Pericardium fibroblast (primary cell): ENCODE measurements at places on chromosomes 13 and 19. TPM values are rescaled to one million over a fixed set of nuclear protein-coding genes. Genes with fewer than 3 reads are reported as not detected.

The NR2C2AP gene
- total RNA-seq, result 2.1 and 2.8 TPM in 2 replicates

The C19orf33 gene
- 1.5 and 1.6 TPM in 2 replicates for total RNA-seq

The IGFL3 gene
- not detected in 2 replicates for total RNA-seq

The ZNF30 gene
- 0.94 and 17.9 TPM in 2 replicates for total RNA-seq

The IL4I1 gene
- total RNA-seq, result not detected in 2 replicates

The ZBTB32 gene
- not detected in 2 replicates for total RNA-seq

The ZNF714 gene
- total RNA-seq, result 4.6 and 5.5 TPM in 2 replicates

The ING1 gene
- total RNA-seq, result 7.7 and 9.5 TPM in 2 replicates

The PRX gene
- total RNA-seq, result 3.3 and 7.3 TPM in 2 replicates

The KCNRG gene
- 0.09 and 0.70 TPM in 2 replicates for total RNA-seq

The LATS2 gene
- 23.9 and 29.3 TPM in 2 replicates for total RNA-seq

The ANGPTL4 gene
- 8.4 and 34.0 TPM in 2 replicates for total RNA-seq

The SIGLEC12 gene
- total RNA-seq, result not detected in 2 replicates

The ZNF728 gene
- 0.09 TPM in 1 of 2 replicates, not detected in the other for total RNA-seq

The LAIR2 gene
- total RNA-seq, result not detected in 2 replicates

The FUT3 gene
- total RNA-seq, result not detected in 2 replicates

The ELSPBP1 gene
- total RNA-seq, result not detected in 2 replicates

The TMEM145 gene
- total RNA-seq, result not detected in 2 replicates

The KLF16 gene
- total RNA-seq, result 7.6 and 22.5 TPM in 2 replicates

The GAS6 gene
- total RNA-seq, result 133 and 252 TPM in 2 replicates

The CATSPERD gene
- total RNA-seq, result not detected in 2 replicates

The ZNF600 gene
- total RNA-seq, result 1.4 and 2.3 TPM in 2 replicates

The VMAC gene
- total RNA-seq, result 3.5 and 4.9 TPM in 2 replicates

The LILRB3 gene
- total RNA-seq, result not detected in 2 replicates

The PSG6 gene
- not detected in 2 replicates for total RNA-seq

The CFD gene
- total RNA-seq, result 190 and 206 TPM in 2 replicates

The KLK10 gene
- 1.4 TPM in 1 of 2 replicates, not detected in the other for total RNA-seq

The SPACA6 gene
- 7.9 and 12.3 TPM in 2 replicates for total RNA-seq

The CACNG8 gene
- 0.60 and 1.6 TPM in 2 replicates for total RNA-seq

The CBY2 gene
- not detected in 2 replicates for total RNA-seq

The ZNF560 gene
- 0.58 and 4.0 TPM in 2 replicates for total RNA-seq

The SLC25A41 gene
- total RNA-seq, result not detected in 2 replicates

The SLITRK5 gene
- under 0.01 and 0.26 TPM in 2 replicates for total RNA-seq

The CACNA1A gene
- total RNA-seq, result 2.3 and 2.6 TPM in 2 replicates

The ZNF44 gene
- total RNA-seq, result 2.0 and 3.6 TPM in 2 replicates

The IGFL2 gene
- total RNA-seq, result not detected in 2 replicates

The IGFL1 gene
- not detected in 2 replicates for total RNA-seq
